ENCODE measurements at places on chromosomes 3 and 15.

GRCh38 chr15:88090481-88091011, 166.0 kb downstream of the NTRK3 start:
- no peak for DNase-seq

DNA sequence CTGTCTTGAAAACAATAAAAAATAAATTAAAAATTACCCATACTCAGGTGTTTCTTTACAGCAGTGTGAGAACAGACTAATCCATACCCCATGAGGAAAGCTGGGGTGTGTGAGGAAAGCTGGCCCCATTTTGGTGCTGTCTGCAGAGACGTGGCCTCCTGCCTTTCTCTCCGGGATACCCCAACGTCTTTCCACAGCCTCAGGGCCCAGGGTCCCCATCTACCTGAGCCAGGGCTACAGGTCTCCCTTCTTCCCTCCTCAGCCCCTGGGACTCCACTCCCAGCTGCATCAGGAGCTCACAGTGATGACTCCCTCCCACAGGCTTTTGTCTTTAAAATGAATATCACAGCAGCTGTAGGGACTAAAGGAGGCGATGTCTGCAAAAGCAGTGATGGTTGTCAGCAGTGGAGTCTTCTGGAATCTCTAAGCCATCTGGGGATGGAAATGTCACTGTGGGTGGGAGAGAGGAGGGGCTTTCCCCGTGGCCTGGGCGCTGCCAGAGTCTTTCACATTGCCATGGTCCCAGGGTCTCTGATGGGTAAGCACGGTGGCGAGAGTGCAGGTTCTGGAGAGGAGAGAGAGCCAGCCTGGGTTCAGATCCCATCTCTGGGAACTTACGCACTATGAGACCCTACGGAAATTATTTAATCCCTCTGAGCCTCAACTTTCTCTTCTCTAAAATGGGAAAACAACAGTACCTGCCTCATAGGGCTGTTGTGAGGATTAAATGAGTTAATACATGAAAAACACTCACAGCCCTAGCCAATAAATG, 259.3 kb downstream of the PLCL2 start:
- no peak for DNase-seq

DNA sequence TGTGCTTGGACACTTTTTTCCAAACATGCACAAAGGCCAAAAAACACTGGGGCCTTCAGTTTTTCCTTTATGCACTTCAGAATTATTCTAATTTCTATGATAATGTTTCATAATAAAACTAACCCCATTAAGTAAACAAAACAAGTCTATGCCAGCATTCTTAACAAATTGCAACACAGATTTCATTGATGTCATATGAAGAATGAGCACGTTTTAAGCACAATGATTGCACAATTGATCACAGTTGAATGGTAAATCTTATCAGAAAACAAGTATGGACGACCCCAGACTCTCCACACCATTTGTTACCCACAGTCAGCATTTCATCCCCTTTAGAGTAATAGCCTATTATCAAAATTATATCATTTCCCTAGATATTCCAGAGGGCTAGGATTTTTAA, 46.7 kb upstream of the PROK2 start:
- DNase-seq: no peak

DNA sequence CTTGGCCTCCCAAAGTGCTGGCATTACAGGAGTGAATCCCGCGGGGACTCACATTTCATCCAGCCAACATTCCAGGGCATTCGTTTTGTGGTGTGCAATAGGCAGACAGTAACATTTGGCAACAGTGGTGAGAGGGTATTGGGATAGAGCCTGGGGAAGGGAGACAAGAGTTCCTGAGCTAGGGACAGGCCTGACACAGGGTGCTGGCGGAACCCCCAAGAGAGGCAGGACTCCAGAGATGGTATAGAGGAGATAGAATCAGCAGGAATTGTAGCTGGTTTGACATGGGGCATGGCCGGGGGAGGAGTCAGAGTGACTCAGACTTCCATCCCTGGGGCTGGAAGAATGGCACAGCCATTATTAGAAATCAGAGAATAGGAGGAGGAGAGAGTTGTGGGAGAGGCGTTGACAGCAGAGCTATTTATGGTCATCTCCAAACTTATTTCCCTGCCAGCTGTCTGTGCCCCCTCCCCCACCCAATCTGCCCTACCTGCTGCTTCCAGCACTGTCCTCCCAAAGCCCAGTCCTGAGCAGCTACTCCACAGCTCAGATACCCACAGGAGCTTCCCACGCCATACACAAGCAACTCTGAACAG, 4.4 kb upstream of the IDH2 start:
- peak; percentile 30 for DNase-seq

GRCh38 chr3:185176750-185177359, 24.0 kb upstream of the C3orf70 start:
- peak; percentile 8 for DNase-seq

GRCh38 chr15:48394970-48395369, 63.7 kb downstream of the DUT start:
- no peak for DNase-seq

- DNase-seq: peak; percentile 92
These were observed 5.9 kb downstream of the FLNB start for GRCh38 chr3:58013973-58014649.

- no peak for DNase-seq
These were observed 120.8 kb upstream of the POU1F1 start for GRCh38 chr3:87397211-87397610.

- DNase-seq: peak; percentile 8
These were observed 304.7 kb downstream of the SUCLG2 start for GRCh38 chr3:67349551-67350174.

- no peak for DNase-seq
These were observed 153.5 kb upstream of the LPP start for GRCh38 chr3:188000361-188000861.

- DNase-seq: no peak
These were observed 32.5 kb upstream of the ICE2 start for GRCh38 chr15:60511351-60512031.

- no peak for DNase-seq
These were observed 2.6 kb upstream of the CHL1 start for GRCh38 chr3:194001-194400.

GRCh38 chr3:101675709-101676215, 1.2 kb downstream of the ZBTB11 start:
- no peak for DNase-seq

DNA sequence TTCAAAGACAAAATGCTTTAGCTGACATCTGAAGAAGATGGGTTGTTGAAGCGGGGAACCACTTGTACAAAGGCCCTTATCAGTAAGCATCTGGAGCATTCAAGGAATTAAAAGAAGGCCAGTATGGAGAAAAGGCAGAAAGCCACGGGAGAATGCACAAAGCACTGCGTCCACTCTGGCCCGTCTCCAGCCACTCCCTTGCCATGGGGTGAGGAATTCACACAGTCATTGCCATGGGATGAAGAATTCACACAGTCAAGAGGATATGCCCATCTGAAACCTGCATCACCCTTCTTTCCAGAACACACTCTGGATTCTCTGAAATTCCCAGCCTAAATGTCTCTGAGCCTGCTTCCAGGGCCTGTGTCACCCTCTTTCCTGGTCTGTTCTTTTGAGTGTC, 26.7 kb upstream of the STAG1 start:
- DNase-seq: no peak

GRCh38 chr3:41104147-41104546, 95.2 kb upstream of the CTNNB1 start:
- no peak for DNase-seq

GRCh38 chr3:171155122-171155700, 128.7 kb upstream of the SLC2A2 start:
- no peak for DNase-seq

GRCh38 chr3:4821975-4822374, 157.3 kb upstream of the BHLHE40 start:
- no peak for DNase-seq

GRCh38 chr3:70870576-70870975, 558.1 kb upstream of the MDFIC2 start:
- DNase-seq: no peak

DNA sequence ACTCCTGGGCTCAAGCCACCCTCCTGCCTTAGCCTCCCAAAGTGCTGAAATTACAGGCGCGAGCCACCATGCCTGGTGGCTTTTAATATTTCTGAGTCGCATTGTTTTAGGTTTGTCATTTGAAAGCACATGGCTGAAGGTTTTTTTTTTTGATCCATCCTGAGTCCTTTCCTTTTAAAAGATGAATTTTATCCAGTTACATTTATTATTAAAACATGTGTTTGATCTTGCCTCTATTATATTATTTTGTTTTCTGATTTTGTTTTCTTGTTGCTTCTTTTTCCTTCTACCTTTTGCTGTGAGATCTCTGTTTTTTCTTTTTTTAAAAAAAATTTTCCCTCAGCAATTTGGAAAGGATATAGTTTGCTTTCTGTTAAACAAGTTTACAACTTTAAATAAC, 76.4 kb downstream of the SCN5A start:
- no peak for DNase-seq
